ENCODE measurements at places on chromosomes 12 and 14. TPM values are rescaled to one million over a fixed set of nuclear protein-coding genes. Genes with fewer than 3 reads are reported as not detected.

SLC5A8 gene
- total RNA-seq: not detected

NDUFA12 gene
- 150 TPM for total RNA-seq

DNA sequence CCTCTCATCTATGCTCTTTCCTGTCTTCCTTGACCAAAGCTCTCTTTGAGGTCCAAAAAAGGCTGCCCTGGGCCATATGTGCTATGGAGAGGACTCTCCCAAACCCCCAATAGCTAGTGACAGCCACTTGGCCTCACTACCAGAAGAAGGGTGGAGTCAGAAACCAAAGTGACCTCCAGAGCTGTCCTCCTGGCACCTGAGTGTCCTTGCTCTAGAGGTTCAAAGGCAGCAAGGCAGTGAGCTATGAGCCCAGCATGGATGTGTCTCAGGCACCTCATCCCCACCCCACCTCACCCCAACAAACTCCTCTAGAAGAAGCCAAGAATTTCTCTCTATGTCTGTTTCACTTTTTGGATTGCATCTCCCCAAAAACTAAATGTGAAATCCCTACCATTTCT, 4.1 kb upstream of the AQP5 start:
- DNase-seq: no peak

- no peak for DNase-seq
Observed at GRCh38 chr12:44611538-44611937, 264.6 kb downstream of the NELL2 start.

DNA sequence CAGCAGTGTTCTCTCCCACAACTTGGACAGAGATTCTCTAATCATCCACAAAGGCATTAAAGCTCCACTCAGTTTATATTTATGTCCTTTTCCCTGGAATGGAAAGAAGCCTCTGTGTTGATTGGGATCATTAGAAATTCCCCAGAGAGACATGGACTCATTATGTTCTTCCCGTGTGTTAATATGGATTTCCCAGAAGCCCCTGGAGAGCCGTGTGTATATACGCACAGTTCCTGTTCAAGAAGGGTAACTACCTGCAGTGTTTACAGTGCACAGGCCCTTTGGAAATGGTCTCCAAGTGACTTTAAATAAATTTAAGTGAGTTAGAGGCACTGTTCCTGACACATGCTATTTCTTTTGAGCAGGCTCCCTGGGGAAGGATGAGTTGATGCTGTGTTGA, 428.0 kb upstream of the TMTC1 start:
- DNase-seq: no peak

All from activated CD4-positive, alpha-beta memory T cell treated with anti-CD3 and anti-CD28 coated beads for 36 hours (primary cell).